ENCODE measurements at places on chromosomes 6 and 20. TPM values are rescaled to one million over a fixed set of nuclear protein-coding genes. Genes with fewer than 3 reads are reported as not detected.

Gene MLIP
- total RNA-seq, result 1.4 TPM

Gene PPP1R16B
- 8.5 TPM for total RNA-seq

Gene RPS21
- 1,253 TPM for total RNA-seq

Gene KIF25
- not detected for total RNA-seq

Gene ARG1
- total RNA-seq, result 1.8 TPM

Gene PNPLA1
- 0.19 TPM for total RNA-seq

Gene NNAT
- 0.65 TPM for total RNA-seq

Gene CCDC170
- total RNA-seq, result 1.7 TPM

DNA sequence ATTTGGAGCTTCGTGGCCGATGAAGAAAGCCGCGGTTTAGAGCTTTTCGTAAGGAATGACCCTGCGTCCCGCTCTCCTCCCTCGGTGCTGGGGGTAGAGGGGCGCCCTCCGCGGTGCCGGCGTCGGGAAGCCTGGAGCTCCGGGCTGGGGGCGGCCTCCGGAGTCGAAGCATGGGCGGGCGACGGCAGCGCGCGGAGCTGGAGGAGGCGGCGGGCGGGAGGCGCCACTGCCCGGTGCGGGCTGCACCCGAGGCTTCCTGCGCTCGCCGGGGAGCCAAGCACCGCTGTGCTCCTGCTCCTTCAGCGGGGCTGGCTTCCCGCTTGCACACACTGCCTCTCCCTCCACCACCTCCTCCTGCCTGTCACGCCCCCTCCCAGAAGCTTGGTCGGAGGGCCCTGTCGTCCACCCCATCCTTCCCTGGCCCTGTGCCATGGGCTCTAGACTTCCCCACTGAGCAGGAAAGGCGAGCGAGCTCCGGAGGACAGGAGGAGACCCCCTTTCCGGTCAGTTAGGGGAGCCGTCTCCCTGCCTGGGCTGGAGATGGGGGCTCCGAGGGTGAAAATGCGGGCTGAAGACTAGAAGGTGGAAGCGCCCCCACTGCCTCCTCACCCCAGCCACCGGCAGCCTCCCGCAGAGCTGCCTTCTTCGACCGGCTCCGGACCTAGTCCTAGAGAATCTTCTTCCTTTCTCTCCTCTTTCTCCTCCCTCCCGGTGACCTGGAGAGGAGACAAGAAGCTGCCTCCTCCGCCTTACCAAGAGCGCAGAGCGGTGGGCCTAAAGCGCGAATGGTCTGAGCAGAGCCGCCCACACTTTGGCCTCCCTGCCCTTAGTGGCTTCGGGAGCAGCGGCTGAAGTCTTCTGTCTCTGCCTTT is 1.8 kb downstream of the CDH4 start:
- DNase-seq, result no peak

- no peak for DNase-seq
Measured at GRCh38 chr6:54810147-54810546, 36.4 kb upstream of the FAM83B start.

DNA sequence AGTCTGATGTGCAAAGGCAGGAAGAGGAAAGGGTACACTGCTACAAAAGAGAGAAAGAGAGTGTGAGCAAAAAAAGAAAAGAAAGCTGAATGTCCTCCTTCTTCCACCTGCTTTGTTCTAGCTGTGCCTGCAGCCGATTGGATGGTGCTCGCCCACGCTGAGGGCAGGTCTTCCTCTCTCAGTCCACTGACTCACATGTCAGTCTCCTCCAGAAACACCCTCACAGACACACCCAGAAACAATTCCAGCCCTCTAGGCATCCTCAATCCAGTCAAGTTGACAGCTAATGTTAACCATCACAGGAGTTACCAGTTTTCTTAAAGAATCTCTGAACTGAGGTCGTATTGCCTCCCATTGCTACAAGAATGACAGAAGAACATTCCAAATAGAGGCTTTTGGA is 411.9 kb upstream of the SASH1 start:
- DNase-seq, result no peak

- DNase-seq, result no peak
Measured at GRCh38 chr20:52994184-52994970, 22.2 kb downstream of the TSHZ2 start.

DNA sequence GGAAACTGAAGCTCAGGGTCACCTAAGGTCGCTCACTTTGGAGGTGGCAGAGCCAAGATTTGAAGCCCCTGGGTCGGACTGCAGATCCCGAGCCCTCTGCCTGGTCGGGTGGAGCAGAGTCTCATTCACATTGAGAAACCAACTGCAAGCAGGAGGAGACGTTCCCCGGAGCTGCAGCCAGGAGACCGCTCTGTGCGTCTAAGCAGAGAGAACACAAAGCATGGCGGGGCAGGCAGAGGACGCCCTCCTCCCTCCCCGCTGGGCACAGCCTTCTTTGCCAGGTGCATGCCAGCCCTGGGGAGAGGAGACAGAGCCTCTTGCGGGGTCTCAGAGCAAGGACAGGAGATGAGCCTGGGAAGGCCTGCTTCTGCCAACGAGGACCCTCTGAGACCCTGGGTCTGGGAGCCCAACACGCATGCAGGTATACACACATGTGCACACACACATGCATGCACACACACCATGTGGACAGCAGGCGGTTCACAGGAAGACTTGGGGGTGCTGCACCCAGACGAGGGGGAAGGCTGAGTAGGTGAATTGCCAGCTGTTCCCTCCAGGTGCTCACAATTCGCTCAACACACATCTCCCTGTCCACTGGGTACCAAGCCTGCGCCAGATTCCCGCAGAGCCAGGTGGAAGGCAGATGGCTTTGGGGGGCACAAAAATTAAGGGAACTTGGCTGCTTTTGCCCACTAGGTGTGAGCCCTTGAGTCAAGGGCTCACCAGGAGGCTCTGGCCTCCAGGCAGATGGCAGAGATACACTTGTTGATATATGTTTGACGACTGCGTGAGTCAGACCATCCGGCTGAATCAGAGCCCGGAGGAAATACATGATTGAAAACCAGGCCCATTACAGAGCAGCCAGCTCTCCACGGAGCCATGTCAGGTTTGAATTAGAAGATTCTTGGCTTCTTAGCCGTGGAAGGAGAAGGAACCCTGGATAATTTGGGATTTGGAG is 5.5 kb upstream of the NTSR1 start:
- no peak for DNase-seq

- DNase-seq, result no peak
Measured at GRCh38 chr6:10266061-10266460, 148.8 kb downstream of the TFAP2A start.

DNA sequence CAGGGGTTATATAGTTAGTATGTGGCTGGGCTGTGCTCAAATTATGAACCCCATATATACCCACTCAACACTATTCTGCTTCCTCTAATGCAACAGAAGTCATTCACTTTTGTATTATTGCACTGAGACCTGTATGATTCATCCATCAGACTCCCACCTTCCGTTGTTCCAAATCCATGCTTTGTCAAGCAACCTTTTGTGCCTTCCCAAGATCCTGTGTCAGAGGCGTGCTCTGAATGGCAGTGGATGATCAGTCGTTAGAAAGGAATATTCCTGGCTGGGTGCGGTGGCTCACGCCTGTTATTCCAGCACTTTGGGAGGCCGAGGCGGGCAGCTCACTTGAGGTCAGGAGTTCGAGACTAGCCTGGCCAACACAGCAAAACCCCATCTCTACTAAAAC is 103.2 kb downstream of the SH3BGRL2 start:
- DNase-seq, result no peak

Measured in posterior vena cava (tissue), 2 donors.